ENCODE measurements at places on chromosomes 12 and 14. TPM values are rescaled to one million over a fixed set of nuclear protein-coding genes. Genes with fewer than 3 reads are reported as not detected.

- no peak for DNase-seq
These were observed 86.9 kb downstream of the RIN3 start for GRCh38 chr14:92600318-92601053.

GRCh38 chr14:103697206-103697602 is 18.0 kb downstream of the XRCC3 start:
- DNase-seq = no peak

DNA sequence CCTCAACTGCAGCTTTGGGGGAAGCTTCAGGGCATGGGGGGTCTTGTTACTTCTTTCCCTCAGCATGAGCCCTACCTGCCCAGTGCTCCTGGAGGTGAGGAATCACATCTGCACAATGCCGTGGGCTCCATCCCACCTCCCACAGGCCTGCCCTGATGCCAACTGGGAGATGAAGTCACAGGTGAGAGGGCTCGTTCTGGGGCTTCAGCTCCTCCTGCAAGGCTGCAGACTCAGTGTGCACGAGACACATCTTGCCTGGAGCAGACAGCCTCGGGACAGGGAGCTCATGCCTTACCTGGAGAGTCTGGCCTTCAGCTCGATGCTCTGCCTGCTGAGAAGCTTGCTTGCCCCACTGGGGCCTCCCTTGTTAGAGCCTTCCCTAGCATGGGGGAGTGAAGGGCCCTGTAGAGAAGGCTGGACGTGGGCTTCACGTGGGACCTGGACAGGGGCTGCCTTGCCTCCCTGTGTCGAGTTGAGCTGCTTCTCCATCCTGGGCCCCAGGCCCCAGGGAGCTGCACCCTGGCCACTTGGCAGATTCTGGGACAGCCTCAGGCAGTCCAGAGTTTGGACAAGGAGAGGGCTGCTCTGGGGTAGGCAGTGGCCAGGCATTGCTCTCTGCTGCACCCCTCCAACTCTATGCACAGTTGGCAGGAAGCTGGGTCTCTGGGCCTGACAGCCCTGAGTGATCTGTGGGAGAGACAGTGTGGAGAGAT is 171.4 kb downstream of the KIF26A start:
- peak; percentile 67 for DNase-seq

DNA sequence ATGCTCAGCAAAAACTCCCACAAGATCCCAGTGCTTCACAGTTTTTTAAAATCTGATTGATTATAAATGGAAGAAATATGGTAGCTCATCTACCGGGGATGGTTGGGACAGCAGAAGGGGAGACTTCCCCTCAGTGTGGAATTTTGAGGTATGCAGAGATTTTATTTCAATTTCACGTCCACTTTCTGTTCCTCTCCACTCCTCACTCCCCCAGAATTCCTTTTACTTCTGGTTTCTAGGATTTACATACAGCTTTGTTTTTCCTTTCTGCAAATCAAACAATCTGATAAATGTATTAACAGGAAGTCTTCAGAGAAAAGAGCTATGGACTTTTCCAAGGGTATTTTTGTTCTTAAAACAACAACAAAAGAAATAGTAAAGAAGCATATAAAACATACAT is 181.5 kb upstream of the ARHGAP5 start:
- no peak for DNase-seq

Gene SDR9C7
- not detected for total RNA-seq
